Naive thymus-derived CD8-positive, alpha-beta T cell (primary cell): ENCODE measurements at places on chromosomes 16 and 17. TPM values are rescaled to one million over a fixed set of nuclear protein-coding genes. Genes with fewer than 3 reads are reported as not detected.

Gene DPEP2NB
- not detected for total RNA-seq

Gene BIRC5
- total RNA-seq: not detected

Gene CALB2
- total RNA-seq: not detected

Gene PPP1R1B
- total RNA-seq: not detected

Gene IKZF3
- total RNA-seq: 111 TPM

DNA sequence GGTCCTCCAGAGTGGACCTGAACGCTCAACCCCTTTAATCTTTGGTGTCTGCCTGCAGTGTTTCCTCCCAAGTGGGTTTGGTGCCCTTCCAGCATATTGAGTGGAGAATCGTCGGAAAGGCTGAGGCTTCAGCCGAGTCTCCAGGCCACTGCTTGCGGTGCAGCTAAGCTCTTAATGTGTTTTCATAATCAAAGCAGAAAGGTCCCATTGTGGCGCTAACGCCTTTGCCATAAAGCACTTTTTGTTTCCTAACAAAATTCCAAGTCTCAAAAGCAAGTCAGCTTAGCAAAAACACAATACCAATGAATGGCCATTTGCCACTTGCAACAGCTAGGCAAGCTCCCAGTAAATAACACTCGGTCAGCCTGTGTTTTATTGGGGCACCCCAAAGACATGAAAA is 57.6 kb downstream of the KSR1 start:
- DNase-seq: no peak

- DNase-seq: no peak
These were observed 5.8 kb upstream of the SCN4A start for GRCh38 chr17:63978272-63979200.

DNA sequence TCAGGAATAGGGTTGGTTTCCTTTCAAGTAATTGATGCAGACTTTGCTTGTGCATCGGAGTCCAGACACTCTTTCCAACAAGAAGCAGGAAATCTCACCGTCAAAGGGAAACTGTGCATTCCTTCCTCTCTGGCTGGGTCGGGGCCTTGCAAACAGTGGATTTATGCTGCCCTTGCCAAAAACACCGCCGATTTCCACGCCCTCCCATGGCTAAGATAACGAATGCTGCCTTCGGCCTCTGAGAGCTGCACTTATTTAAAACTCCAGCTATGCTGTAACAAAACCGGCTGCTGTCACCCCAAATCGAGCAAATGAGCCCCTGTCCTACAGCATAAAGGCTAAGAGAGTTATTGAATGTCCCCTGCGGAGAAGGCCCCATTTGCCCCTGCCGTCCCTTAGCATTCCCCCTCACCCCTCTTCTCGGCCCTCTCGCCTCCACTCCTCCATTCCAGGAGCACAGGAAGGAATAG is 275.5 kb upstream of the IRX5 start:
- no peak for DNase-seq

DNA sequence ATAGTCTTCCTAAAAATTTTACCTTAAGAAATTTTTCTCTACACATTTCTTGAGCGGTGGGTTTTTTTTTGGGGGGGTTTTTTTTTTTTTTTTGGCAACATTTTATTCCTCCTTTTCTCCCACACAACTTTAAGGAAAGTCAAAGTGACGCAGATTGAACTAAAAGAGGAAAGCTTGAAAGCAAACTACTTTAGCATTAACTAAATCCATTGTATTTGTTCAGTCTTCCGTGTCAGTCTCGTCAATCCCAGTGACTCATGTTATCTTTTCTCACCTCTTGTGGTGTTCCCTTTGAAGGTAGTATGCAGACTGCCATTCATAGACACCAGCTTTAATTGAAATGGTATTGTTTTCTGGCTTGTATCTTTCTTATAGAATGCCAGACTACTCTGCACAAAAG is 39.3 kb downstream of the TADA2A start:
- DNase-seq: no peak

DNA sequence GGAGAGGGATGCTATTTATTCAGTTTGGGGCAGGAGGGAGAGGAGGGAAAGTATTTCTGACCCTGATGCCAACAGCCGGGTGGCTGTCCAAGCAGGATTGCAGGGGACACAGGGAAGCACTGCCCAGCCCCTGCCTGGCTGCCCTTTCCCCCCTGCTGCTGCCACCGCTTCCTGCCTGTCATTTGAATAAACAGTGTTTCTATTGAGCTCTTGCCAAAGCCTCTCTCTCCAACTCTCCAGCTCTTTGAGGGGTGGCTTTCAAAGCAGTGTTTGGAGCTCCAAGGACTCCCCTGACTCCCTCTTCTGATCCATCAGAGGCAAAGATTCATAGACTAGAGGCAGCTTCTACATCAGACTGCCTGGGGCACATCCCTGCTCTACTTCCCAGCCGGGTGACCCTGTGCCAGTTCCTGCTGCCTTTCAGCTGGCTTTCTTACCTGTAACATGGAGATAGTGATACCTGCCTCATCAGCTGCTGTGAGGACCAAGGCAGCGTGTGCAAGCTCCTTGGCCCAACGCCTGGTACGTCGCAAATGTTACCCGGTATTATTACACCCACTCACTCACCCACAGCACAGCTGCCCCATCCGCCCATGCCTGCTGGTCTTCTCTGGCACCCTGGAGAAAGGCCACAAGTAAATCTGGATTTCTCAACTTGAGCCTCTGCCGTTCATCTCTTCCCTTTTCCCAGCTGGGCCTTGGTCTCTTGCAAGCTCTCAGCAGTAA is 9.5 kb downstream of the PROCA1 start:
- DNase-seq: no peak

DNA sequence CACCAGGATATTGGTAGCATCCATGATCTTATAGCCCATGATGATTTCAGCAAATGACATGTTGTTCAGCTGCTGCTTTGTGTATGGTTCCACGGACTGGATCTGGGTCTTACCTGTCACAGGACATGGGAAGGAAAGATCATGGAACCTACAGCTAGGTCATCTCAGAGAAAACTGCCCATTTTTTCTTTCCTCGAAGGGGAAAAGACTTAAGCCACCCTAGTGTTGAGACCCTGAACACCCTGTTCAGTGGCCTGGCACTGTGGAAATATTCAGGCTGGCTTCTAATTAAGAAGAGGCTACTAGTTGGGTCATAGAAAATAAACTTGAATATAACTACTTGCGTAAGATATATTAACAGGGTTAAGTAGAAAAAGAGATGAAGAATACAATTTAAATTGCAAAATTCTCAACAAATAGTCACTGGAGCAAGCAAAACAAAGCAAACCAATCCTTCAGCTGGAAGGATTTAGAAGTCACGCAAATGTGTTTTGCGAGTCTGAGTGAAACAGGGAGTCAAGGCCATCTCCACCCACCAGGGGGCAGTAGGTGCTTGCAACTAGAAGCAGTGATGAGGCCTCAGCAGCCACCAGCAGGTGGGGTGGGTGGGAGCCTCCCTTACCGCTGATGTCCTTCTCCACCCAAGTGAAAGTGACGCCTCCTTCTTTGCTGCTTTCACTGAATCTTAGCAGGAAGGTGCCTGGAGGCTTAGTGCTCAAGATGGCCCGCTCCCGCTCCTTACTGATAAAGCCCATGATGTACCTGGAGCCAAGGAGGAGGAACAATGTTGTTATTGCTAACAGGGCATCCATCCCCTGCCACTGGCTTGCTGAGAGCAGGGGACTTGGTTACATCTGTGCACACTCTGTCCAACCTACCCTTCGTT is 34.3 kb downstream of the STAT5A start:
- DNase-seq: peak; percentile 93
